NCI-H1105 (cell line): ENCODE measurements at places on chromosomes 7 and 10.

DNA sequence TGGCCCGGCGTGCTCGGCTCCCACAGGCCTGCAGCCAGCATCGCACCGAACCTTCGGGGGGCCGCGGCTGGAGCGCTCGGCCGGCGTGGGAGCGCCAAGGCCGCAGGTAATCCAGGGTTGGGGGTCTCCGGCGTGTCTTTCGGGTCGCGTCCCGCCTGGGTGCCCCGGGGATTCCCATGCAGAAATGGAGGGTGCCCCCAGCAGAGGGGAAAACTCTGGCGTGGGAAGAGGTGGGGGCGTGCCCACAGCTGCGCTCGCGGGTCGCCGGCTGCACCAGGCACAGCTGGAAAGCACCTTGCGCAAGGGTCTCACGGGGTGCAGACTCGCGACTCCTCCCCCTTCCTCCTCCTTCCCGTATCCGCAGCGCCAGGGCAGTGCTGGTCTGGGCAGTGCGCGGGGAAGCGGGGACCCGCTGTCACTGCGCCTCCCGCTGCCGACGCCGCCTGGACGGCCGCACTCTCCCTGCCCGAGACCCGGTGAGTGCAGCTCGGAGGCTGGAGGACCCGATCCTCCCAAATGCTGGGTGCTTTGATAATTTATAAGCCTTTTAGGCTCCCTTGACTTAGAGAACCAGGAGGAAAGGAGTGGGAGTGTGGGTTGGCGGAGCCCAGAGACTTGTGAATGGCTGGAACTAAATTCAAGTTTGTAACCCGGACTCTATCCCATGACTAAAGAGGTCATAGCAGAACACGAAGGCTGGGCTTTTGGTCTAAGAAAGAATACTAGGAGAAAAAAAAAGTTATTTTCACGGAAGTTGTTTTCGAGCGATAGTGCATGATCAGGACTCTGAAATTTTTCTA, 489 bp downstream of the MAP3K8 start:
- no peak for DNase-seq

GRCh38 chr10:45374350-45375052, 485 bp downstream of the ALOX5 start:
- DNase-seq: no peak

- no peak for DNase-seq
Observed at GRCh38 chr10:84224411-84225028, 824 bp downstream of the LRIT2 start.

GRCh38 chr7:150642926-150643325, 10.7 kb upstream of the GIMAP6 start:
- DNase-seq: no peak

- no peak for DNase-seq
Observed at GRCh38 chr10:3769556-3769955, 15.5 kb downstream of the KLF6 start.

- no peak for DNase-seq
Observed at GRCh38 chr7:63027075-63027474, 971.6 kb upstream of the ZNF722 start.

GRCh38 chr10:114802177-114802576, 19.4 kb upstream of the FHIP2A start:
- no peak for DNase-seq

- DNase-seq: no peak
Observed at GRCh38 chr7:138645284-138645683, 55.9 kb downstream of the SVOPL start.

GRCh38 chr10:78804411-78805032, 264.2 kb upstream of the ZMIZ1 start:
- no peak for DNase-seq

- no peak for DNase-seq
Observed at GRCh38 chr7:137919987-137920386, 73.2 kb upstream of the DGKI start.

DNA sequence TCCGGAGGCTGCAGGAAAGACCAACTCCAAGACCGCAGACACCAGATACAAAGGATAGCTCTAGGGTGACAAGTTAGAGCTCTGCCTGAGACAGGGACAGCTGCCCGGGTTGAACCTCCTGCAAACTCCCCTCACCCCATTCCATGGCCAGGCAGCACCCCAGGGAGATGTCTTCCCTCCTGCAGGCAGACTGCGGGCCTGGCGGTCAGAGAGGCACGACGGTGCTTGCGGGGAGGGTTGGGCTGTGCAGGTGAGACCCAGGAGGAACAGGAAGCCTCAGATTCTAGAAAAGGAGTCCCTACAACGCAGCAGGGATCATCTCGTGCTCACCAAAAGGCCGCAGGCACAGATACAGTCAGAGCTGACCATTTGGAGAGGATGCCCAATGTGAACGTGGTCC, 34.6 kb downstream of the CARD11 start:
- DNase-seq: no peak

DNA sequence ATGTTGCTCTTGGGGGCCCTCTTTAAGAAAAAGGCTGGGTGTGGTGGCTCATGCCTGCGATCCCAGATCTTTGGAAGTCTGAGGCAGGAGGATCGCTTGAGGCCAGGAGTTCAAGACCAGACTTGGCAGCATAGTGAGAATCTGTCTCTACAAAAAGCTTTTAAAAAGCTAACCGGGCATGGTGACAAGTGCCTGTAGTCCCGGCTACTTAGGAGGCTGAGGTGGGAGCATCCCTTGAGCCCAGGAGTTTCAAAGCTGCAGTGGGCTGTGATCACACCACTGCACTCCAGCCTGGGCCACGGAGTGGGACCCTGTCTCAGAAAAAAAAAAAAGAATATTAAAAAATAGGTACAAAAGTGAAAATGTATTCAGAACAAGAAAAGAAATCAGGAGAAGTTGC, 38.1 kb upstream of the SLC39A12 start:
- DNase-seq: no peak

GRCh38 chr7:77991656-77992055, 193.1 kb downstream of the PHTF2 start:
- no peak for DNase-seq

DNA sequence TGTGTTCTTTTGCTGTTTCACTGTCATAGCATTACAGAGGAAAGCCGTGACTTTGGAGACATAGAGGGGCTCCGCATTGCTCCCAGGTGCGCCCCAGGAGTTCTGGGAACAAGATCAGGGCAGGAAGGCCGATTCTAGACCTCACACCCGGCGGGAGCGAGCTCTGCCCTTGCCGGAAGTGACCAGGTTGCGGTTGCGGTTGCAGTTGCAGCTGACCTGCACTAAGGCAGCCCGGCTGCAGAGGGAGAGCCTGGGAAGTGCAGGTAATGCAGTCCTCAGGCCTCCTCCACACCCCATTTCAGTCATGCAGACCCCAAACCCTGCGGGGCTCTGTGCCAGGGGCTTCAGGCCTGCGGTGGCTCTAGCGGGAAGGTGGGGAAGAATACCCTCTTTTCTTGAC, 130.0 kb upstream of the LANCL2 start:
- DNase-seq: no peak

DNA sequence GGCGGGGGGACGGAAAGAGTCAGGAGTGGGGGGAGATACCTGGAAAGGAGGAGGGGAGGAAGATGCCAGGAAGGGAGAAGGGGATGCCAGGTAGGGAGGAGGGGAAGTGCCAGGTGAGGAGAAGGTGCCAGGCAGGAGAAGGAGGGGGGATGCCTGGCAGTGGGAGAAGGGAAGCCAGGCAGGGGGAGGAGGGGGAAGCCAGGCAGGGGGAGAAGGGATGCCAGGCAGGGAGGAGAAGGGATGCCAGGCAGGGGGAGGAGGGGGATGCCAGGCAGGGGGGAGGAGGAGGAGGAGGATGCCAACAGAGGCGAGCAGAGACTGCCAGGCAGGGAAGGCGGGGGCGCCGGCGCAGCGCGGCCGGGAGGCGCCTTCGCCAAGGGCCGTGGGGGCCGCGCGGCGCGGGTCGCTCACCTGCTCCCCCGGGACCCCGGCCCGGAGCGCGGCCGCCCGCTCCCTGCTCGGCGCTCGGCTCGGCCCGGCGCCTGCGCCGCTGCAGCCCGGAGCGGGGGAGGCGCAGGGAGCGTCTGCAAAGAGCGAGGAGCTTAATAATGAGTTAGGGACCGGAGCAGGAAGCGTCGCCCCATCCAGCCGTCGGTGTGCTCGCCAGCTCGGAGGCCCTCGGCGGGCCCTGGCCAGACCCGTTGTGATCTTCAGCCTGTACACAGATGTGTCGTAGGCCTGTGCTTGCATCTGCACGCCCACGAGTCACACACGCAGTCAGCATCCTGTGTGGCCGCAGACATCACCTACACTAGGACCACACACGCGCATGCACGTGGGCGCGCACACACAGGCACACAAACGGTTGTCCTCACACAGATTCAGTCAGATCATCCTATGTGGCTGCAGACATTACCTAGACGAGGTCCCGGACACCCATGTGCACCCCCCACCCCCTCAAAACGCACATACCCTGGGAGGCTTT, 28.4 kb upstream of the SMARCD3 start:
- DNase-seq: peak; percentile 73

- no peak for DNase-seq
Observed at GRCh38 chr7:110868458-110868857, 222.5 kb upstream of the LRRN3 start.

- no peak for DNase-seq
Observed at GRCh38 chr10:58278274-58278961, 9.5 kb downstream of the CISD1 start.

- no peak for DNase-seq
Observed at GRCh38 chr10:7666253-7667023, at the start of gene ITIH5. Gene ITIH5 (minus strand): TSS chr10:7666966. CDS start chr10:7666892, 74 bp downstream.

GRCh38 chr10:80276335-80276734, 13.1 kb downstream of the MAT1A start:
- DNase-seq: no peak
